Astrocyte (in vitro differentiated cells and primary cell): ENCODE measurements at places on chromosomes 6 and 20. TPM values are rescaled to one million over a fixed set of nuclear protein-coding genes. Genes with fewer than 3 reads are reported as not detected.

GRCh38 chr20:62816031-62816883 lies 593 bp upstream of the COL9A3 start:
- no peak for DNase-seq

Gene ARMH2
- not detected in 2 replicates for total RNA-seq

Gene EPPIN
- not detected in 2 replicates for total RNA-seq

DNA sequence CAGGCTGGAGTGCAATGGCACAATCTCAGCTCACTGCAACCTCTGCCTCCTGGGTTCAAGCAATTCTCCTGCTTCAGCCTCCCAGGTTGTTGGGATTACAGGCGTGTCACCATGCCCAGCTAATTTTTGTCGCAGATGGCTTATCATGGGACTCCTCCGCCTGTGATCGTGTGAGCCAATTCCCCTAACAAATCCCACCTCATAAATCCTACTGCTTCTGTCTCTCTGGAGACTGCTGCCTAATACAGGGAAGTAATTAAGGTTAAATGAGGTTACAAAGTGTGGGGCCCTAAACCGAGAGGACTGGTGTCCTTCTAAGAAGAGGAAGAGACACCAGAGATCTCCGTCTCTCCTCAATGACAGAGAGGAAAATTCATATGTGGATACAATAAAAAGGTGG lies 52.0 kb downstream of the TRPC4AP start:
- no peak for DNase-seq

Gene NECAB3
- total RNA-seq, result 19.5 and 22.3 TPM in 2 replicates

GRCh38 chr20:41407607-41408006 lies 41.0 kb upstream of the EMILIN3 start:
- no peak for DNase-seq

Gene TFAP2D
- total RNA-seq, result not detected in 2 replicates

- DNase-seq, result peak; percentile 36
Observed at GRCh38 chr6:48610846-48611245, 499.8 kb upstream of the PTCHD4 start.

- no peak for DNase-seq
Observed at GRCh38 chr20:23095499-23095898, 9.4 kb upstream of the CD93 start.

Gene RHAG
- not detected in 2 replicates for total RNA-seq

- DNase-seq, result peak; percentile 98
Observed at GRCh38 chr6:79604583-79605037, 26.5 kb upstream of the SH3BGRL2 start.

DNA sequence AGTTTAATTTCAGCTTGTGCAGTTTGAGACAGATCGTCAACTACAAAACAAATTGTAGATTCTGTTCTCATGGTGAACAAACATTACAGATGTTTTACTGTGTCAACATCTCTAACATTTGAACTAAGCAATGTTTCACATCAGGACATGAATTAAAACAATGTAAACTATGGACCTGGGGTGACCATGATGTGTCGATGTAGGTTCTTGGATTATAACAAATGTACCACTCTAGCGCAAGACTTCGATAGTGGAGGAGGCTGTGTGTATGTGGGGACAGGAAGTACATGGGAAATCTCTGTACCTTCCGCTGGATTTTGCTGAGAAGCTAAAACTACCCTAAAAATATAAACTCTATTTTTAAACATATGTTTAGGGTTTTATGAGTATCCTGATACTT lies 17.1 kb downstream of the HIVEP2 start:
- DNase-seq, result no peak

DNA sequence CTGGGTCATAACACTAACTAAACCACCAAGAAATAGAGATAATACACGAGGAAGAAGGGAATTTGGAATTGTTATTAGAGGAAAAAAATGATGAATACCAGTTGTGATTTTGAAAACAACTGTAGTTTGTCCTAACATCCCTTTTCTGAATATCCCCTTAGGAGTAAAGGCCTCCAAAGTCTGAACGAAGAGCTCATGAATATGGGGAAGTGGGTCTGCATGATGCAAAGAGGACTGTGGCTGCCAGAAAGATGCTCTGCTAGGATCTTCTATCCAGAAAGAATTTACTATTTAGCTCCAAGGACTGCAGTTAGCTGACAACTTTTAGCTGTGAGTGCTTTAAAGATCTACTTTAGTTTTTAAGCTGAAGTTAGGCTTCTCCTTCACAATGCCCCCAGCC lies 308.8 kb upstream of the HS3ST5 start:
- no peak for DNase-seq

GRCh38 chr6:41713159-41713649 lies 22.2 kb downstream of the TFEB start:
- DNase-seq, result peak; percentile 47

GRCh38 chr20:51042657-51043247 lies 19.8 kb upstream of the KCNG1 start:
- DNase-seq, result no peak

GRCh38 chr6:12295558-12296254 lies 5.5 kb downstream of the EDN1 start:
- no peak for DNase-seq

DNA sequence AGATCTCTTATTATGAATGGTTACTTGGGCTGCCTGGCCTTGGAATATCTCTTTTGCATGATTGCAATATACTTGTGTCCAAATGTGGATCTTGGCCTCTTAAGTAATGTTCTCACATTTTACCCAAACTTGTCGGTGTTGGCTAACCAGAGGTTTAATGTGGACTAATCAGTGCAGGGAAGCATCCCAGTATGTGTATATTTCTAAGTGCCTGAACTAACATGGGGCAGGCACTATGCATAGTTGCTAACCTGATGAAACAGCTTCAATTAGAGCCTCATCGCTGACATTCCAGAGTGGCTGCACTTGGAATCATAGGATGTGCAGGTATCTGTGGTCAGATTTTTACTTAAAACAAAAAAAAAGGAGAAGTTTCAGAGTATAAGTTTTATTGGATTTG lies 160.0 kb downstream of the PDE7B start:
- peak; percentile 61 for DNase-seq

Gene RSPO3
- 2.6 and 4.5 TPM in 2 replicates for total RNA-seq

GRCh38 chr6:127539272-127539671 lies 20.1 kb upstream of the MTCL3 start:
- DNase-seq, result peak; percentile 16

- DNase-seq, result no peak
Observed at GRCh38 chr6:132872923-132873322, 58.6 kb downstream of the RPS12 start.

GRCh38 chr20:52585333-52585732 lies 386.8 kb upstream of the TSHZ2 start:
- DNase-seq, result no peak

Gene ENPP4
- 5.0 and 5.7 TPM in 2 replicates for total RNA-seq

Gene CUL7
- total RNA-seq, result 21.2 and 26.3 TPM in 2 replicates

- no peak for DNase-seq
Observed at GRCh38 chr20:15882553-15882952, 690.7 kb downstream of the KIF16B start.

Gene TRIM38
- total RNA-seq, result 6.8 and 8.4 TPM in 2 replicates

Gene TTBK1
- total RNA-seq, result 0.14 TPM in 1 of 2 replicates, not detected in the other

GRCh38 chr20:16205507-16205906 lies 367.7 kb downstream of the KIF16B start:
- no peak for DNase-seq

- no peak for DNase-seq
Observed at GRCh38 chr6:125932451-125932795, 24.1 kb upstream of the HINT3 start.

GRCh38 chr20:52033313-52033712 lies 158.3 kb downstream of the ZFP64 start:
- DNase-seq, result no peak

Gene MUCL3
- not detected in 2 replicates for total RNA-seq

- DNase-seq, result no peak
Observed at GRCh38 chr6:144145541-144145940, 4.8 kb upstream of the STX11 start.

- peak; percentile 6 for DNase-seq
Observed at GRCh38 chr6:145428706-145429105, 306.6 kb downstream of the EPM2A start.

- DNase-seq, result peak; percentile 67
Observed at GRCh38 chr6:45946352-45946751, 69.3 kb downstream of the CLIC5 start.
